NCI-H82 (cell line): ENCODE measurements at places on chromosomes 6 and 20.
A peak's percentile ranks its signal among the peaks of the same experiment; 100 is the strongest.

- no peak for DNase-seq
Observed at GRCh38 chr6:170294813-170295509, 4.1 kb upstream of the DLL1 start.

DNA sequence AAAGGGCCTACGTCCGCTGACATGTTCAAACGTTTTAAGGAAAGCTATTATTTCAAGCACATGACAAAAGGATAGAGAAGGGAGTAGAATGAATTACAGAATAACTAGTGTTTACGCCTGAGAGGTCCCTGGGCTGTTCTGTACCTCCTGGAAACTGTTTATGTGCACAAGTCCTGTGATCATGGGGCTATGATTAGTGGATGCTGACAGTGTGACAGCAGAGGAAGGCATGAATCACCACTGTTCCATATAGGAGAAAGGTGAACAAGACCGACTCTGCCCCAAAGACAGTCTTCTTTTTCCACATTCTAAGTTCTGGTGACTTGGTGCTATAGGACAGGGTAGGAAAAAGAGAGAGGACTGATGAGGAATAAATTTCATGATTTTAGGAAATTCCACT is 249.2 kb upstream of the PRDM1 start:
- no peak for DNase-seq

GRCh38 chr20:910870-911770 is 5.0 kb downstream of the ANGPT4 start:
- no peak for DNase-seq

DNA sequence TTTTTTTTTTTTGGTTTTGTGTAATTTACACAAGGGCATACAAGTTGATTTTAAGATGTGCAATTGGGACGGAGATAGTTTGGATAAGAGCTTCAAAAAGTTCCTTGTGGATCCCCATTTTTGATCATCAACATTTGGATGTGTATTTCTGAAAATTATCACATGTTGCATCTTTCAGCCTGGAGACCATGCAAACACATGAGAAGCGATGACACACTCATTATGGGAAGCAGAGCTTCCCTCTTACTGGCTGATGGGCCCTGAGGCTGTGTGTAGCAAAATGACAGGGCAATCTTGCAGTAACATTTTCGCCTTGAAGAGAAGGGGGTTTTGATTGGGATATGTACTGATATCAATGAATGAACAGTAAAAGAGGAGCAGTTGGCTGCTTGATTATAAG is 22.0 kb upstream of the RIPK1 start:
- no peak for DNase-seq

DNA sequence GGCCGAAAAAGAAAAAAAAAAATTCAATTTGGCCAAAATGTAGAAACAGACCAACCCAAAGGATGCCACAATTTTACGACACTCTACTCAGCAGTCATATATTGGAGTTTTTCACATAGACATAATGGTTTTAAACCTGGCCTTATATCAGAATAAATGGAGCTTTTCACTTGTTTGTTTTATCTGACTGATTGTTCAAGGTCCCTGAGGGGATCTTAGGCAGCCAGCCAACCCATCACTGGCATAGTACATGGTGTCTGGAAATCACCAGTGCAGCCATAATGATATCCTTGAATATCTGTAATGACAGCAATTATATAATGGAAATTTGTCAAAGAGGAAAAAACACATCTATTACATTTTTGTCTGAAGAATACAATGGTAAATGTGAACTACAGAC is 96.9 kb downstream of the PRSS35 start:
- no peak for DNase-seq

GRCh38 chr6:44512868-44513741 is 125.6 kb downstream of the CDC5L start:
- peak; percentile 45 for DNase-seq

DNA sequence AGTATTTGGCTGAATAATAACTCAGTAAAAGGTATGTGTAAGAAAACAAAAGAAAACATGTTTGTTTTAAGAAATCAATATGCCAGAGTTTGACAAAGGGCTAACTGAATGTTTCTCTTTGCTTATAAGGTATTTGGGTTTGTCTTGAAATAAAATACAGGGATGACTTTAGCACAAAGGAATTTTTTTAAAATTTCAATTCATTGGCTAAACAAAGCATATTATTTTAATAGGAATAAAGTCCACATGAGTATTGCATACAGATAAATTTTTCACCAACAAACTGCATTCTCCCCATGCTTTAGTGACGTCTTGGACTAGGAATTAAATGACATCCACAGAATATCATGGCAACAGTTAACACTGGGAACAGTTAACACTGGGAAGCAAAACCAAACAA is 480.0 kb upstream of the JAG1 start:
- no peak for DNase-seq

DNA sequence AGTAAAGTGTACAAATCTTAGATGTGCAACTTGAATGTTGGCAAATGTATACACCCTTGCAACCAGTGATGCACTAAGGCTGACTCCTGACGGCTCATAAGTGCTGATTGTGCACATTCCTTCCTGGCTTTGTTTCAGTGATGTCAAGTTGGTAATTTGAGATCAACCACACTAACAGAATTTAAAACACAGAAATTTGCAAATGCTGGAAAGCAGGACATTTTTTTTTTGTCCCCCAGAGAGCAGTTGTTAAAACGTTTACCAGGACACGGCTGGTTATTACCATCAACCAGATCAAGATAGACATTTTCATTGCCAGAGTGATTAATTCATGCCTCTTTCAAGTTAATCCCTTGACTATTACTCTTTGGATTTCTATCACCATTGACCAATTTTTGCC is 735.6 kb downstream of the RFPL4B start:
- no peak for DNase-seq

- DNase-seq, result no peak
Observed at GRCh38 chr6:15672291-15672690, 9.5 kb upstream of the DTNBP1 start.

DNA sequence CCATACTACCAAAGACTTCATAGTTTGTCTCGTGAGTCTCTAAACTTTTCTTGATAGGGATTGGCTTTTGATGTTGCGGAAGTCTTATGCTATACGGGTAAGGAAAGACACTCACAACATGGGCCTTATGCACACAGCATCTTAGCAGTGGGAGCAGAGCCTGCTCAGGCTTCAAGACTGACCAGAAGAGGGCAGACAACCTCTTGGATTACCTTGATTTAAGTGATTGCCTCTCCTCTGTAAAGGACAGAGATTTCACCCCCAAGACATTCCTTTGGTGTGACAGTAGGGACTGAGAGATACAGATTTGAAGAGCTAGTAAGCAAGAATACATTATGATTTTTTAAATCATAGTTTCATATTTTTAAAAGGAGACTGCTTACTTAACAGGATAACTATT is 71.0 kb upstream of the SAMD3 start:
- DNase-seq, result peak; percentile 82
